ENCODE measurements at places on chromosomes 13 and 19. TPM values are rescaled to one million over a fixed set of nuclear protein-coding genes. Genes with fewer than 3 reads are reported as not detected.
A peak's percentile ranks its signal among the peaks of the same experiment; 100 is the strongest.

GRCh38 chr19:48633148-48634035 is 3.8 kb downstream of the DBP start:
- no peak overlapping the region for H3K4me3 ChIP-seq
- H3K4me1 ChIP-seq, result peaks cover 87% of the 10 kb centered on the region
- H3K27ac ChIP-seq, result peak overlapping the region; percentile 98
- peak; percentile 47 for DNase-seq

GRCh38 chr19:2053601-2054389 is 2.8 kb upstream of the MKNK2 start:
- peak overlapping the region; percentile 100 for H3K27ac ChIP-seq
- no peaks in the 10 kb centered on the region for H3K27me3 ChIP-seq
- no peak overlapping the region for H3K4me3 ChIP-seq
- DNase-seq, result peak; percentile 88

DNA sequence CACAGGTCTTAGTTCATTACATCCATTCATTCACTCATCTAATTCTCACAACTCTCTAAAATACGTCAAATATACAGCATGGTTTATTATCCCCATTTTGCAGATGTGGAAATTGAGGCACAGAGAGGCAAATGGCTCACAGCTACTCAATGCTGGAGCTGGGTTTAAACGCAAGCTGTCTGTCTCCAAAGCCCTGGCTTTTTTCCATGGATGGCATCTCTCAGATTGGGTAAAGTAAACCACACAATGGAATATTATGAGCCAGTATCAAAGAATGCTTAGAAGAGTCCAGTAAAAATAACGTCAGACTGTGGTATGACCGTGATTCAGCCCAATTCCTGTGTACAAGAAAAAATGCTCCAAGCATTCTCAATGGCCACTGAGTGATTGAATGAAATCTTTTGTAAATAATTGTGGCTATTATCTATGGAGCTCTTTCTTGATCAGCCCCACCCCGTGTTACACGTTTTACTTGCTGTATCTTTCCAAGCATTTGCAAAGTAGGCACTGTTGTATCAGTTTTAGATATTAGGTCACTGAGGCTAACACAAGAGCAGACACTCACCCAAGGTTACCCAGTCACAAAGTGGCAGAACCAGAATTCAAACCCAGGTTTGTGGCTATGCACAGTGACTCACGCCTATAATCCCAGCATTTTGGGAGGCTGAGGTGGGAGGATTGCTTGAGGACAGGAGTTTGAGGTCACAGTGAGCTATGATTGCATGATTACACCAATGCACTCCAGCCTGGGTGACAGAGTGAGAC is 5.5 kb upstream of the ACP7 start:
- H3K36me3 ChIP-seq, result no peaks in the 10 kb centered on the region
- H3K27me3 ChIP-seq, result peaks cover 84% of the 10 kb centered on the region
- H3K4me1 ChIP-seq, result peaks cover 7% of the 10 kb centered on the region
- H3K4me3 ChIP-seq, result no peak overlapping the region
- no peak overlapping the region for H3K27ac ChIP-seq

The VSIG10L gene
- total RNA-seq, result not detected

GRCh38 chr19:50312967-50313811 is 16.0 kb downstream of the KCNC3 start:
- peaks cover 13% of the 10 kb centered on the region for H3K36me3 ChIP-seq
- H3K4me3 ChIP-seq, result no peak overlapping the region
- DNase-seq, result no peak

- H3K27me3 ChIP-seq, result peaks cover 46% of the 10 kb centered on the region
- peaks cover 9% of the 10 kb centered on the region for H3K4me1 ChIP-seq
- no peak overlapping the region for H3K27ac ChIP-seq
Measured at GRCh38 chr13:25169951-25170553, 2.0 kb downstream of the AMER2 start.

The TSHZ3 gene
- 0.87 TPM for total RNA-seq

The TLE6 gene
- 2.8 TPM for total RNA-seq

- H3K4me1 ChIP-seq, result peaks cover 13% of the 10 kb centered on the region
- peaks cover 51% of the 10 kb centered on the region for H3K36me3 ChIP-seq
- DNase-seq, result no peak
- no peaks in the 10 kb centered on the region for H3K27me3 ChIP-seq
- H3K27ac ChIP-seq, result no peak overlapping the region
Measured at GRCh38 chr19:5994405-5995165, 16.6 kb upstream of the RANBP3 start.

The C19orf12 gene
- 33.0 TPM for total RNA-seq

The KLC3 gene
- not detected for total RNA-seq

The POSTN gene
- 25.9 TPM for total RNA-seq

The PSPN gene
- 1.8 TPM for total RNA-seq

The RASIP1 gene
- total RNA-seq, result 8.8 TPM

DNA sequence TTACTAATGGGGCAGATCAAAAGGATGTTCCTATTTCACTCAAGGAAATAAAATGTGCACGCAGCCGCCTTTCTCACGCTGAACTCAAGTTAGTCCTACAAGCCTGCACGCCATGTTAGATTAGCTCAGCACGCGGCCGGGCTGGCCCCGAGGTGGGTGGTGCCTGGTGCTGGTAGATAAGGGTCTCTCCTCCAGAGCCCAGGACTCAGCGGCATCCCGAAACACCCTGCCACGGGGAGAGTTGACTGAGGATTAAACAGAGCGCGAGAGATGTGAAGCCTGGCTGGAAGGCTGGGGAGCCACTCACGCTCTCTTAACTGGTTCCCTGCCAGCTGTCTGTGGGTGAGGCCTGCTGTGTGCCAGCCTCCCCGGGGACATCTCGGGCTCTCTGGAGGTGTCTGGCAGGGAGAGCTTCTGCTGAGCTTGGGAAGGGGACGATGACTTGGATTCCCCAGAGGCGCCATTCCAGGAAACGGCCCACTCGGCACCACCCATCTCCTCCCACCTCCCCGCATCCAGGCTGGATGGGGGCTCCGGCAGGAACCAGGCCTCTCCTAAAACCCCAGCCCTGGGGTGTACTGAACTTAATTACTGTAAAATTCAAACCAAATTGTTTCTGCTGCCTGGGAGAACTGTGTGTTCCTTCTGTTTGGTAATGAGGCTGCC is 122.2 kb downstream of the KDM4B start:
- no peak overlapping the region for H3K4me3 ChIP-seq
- H3K27me3 ChIP-seq, result no peaks in the 10 kb centered on the region
- H3K4me1 ChIP-seq, result peaks cover 26% of the 10 kb centered on the region
- peak; percentile 42 for DNase-seq

GRCh38 chr19:55590617-55591016 is 8.7 kb downstream of the FIZ1 start:
- H3K4me1 ChIP-seq, result peaks cover 17% of the 10 kb centered on the region
- no peak overlapping the region for H3K27ac ChIP-seq
- H3K36me3 ChIP-seq, result peaks cover 39% of the 10 kb centered on the region
- no peaks in the 10 kb centered on the region for H3K27me3 ChIP-seq

DNA sequence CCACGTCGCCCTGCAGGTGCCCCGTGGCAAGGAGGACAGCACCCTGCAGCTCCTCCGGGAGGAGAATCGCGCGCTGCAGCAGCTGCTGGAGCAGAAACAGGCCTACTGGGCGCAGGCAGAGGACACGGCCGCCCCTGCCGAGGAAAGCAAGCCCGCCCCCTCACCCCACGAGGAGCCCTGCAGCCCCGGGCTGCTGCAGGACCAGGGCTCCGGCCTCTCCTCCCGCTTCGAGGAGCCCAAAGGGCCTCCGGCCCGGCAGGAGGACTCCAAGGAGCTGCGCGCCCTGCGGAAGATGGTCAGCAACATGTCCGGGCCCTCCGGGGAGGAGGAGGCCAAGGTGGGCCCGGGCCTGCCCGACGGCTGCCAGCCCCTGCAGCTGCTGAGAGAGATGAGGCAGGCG is 11.6 kb downstream of the CBY2 start:
- H3K4me1 ChIP-seq, result no peaks in the 10 kb centered on the region
- no peak for DNase-seq
- H3K27me3 ChIP-seq, result no peaks in the 10 kb centered on the region
- no peaks in the 10 kb centered on the region for H3K36me3 ChIP-seq
- no peak overlapping the region for H3K4me3 ChIP-seq

The RHPN2 gene
- total RNA-seq, result 73.5 TPM

DNA sequence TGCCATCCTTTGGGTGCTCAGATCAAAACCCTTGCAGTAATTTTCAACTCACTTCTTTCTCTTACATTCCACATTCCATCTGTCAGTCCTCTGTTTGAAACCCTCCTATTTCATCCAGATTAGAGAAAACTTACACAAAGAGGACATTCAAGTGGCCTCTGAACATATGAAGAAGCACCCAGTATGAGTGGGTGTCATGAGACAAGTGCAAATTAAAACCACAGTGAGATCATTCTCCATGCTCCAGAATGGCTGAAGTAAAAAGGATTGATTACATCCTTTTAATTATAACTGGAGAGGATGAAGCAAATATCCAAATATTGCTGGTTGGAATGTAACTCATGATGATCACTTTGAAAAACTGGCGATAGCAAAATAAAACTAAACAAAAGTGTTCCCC is 96.5 kb downstream of the MIPEP start:
- H3K27me3 ChIP-seq, result no peaks in the 10 kb centered on the region
- H3K36me3 ChIP-seq, result peaks cover 6% of the 10 kb centered on the region
- H3K4me3 ChIP-seq, result no peak overlapping the region
- DNase-seq, result no peak
- peaks cover 37% of the 10 kb centered on the region for H3K4me1 ChIP-seq
- H3K27ac ChIP-seq, result no peak overlapping the region

GRCh38 chr13:39411511-39411910 is 191.5 kb downstream of the LHFPL6 start:
- no peaks in the 10 kb centered on the region for H3K36me3 ChIP-seq
- H3K4me3 ChIP-seq, result no peak overlapping the region
- H3K27ac ChIP-seq, result no peak overlapping the region
- no peaks in the 10 kb centered on the region for H3K27me3 ChIP-seq

- peaks cover 15% of the 10 kb centered on the region for H3K27me3 ChIP-seq
- H3K27ac ChIP-seq, result no peak overlapping the region
- no peak overlapping the region for H3K4me3 ChIP-seq
- no peak for DNase-seq
- H3K36me3 ChIP-seq, result no peaks in the 10 kb centered on the region
Measured at GRCh38 chr19:50819636-50820035, 4.0 kb downstream of the KLK1 start.

The GRIK5 gene
- total RNA-seq, result 8.3 TPM

The NCLN gene
- total RNA-seq, result 381 TPM

GRCh38 chr19:55602104-55603001 is 2.3 kb downstream of the ZNF524 start:
- peaks cover 24% of the 10 kb centered on the region for H3K36me3 ChIP-seq
- peaks cover 72% of the 10 kb centered on the region for H3K4me1 ChIP-seq
- H3K27ac ChIP-seq, result peak overlapping the region; percentile 99
- no peaks in the 10 kb centered on the region for H3K27me3 ChIP-seq
- H3K4me3 ChIP-seq, result no peak overlapping the region

The SBK2 gene
- total RNA-seq, result not detected

DNA sequence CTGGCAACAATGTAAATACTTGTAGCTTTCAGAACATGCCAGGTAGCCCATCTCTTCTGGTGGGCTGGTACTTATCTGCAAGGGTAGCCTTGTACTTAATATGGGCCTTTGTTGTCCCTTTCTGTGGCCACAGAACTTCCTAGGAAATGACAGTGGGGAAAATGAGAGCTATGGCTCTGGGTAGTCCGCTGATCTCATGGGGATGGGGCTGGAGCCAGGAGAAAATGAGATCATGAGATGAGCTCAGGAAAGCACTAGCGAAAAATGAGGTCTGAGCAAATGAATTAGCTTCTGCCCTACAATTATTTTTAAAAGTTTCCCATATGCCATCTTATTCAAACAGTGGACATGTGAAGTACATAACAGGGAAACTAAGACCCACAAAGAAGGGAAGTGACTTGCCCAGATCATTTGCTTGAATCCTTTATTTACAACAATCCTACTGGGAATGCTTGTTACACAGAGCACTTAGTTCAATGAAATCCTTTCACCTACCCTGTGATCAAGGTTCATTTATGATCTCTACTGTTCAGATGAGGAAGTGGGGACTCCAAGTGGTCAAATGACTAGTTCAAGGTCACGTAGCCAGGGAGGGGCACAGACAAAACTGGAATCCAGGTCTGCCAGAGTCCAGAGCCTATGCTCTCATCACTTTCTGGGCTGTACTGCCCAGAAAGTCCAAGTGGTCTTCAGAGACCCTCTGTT is 87.1 kb downstream of the PTPRS start:
- no peaks in the 10 kb centered on the region for H3K27me3 ChIP-seq
- H3K36me3 ChIP-seq, result peaks cover 16% of the 10 kb centered on the region
- no peaks in the 10 kb centered on the region for H3K4me1 ChIP-seq
- H3K4me3 ChIP-seq, result no peak overlapping the region
- DNase-seq, result peak; percentile 49
